ENCODE measurements at places on chromosomes 16 and 17. TPM values are rescaled to one million over a fixed set of nuclear protein-coding genes. Genes with fewer than 3 reads are reported as not detected.
A peak's percentile ranks its signal among the peaks of the same experiment; 100 is the strongest.

DNA sequence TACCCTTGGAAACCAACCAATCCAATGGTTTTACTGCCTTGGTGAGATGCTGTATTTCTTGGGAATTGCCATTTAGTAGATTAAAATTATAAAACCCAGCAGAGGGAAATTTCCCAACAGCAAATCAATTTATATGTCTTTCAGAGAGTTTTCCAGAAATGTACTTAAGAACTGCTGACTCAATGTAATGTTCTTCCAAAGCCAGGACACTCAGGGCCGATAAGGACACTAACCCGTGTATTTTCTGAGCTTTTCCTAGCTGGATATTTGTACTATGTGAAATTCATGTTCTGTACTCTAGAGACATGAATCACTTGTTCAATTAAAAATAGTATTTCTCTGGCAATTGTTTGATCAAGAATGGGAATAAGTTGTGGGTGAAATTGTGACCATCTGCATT is 121.4 kb downstream of the KCNJ2 start:
- DNase-seq, result no peak

- DNase-seq, result no peak
Measured at GRCh38 chr17:78127888-78128550, 536 bp downstream of the TMC6 start.

DNA sequence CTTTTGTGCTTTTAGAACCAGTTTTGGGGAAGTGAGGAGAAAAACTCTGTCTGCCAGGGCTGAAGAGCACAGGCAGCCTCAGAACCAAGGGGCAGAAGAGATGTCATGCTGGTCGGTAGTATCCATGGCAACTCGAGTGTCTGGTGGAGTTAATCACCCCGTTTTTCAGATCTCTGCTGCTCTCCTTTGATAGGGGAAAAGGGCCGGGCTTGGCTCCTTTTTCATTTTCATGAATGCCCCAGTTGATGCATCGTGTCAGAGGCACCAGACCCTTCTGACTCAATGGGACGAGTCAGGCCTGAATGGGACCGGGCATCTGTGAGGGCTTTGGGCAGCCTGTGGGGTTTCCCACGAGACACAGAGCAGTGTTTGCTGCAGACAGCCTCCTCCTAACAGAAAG is 304.6 kb downstream of the ABCC12 start:
- peak; percentile 48 for DNase-seq

DNA sequence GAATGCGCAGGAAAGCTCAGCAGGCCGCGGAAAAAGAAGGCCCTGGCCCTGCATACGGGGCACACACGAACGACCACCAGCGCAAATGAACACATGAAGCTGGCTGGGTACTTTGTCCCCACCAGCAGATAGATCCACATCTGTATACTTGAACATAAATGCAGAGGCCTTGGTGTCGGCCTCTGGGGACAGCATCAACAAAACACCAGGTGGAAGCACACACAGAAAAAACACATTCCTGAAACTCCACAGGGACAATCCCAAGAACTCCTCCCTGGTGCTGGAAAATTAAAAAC is 606 bp upstream of the ZBTB4 start:
- no peak for DNase-seq

GRCh38 chr16:70694088-70694867 is 8.4 kb upstream of the MTSS2 start:
- no peak for DNase-seq

- DNase-seq, result no peak
Measured at GRCh38 chr16:13507530-13507929, 412.4 kb upstream of the ERCC4 start.

GRCh38 chr17:49292901-49293300 is 62.3 kb upstream of the PHOSPHO1 start:
- no peak for DNase-seq

DNA sequence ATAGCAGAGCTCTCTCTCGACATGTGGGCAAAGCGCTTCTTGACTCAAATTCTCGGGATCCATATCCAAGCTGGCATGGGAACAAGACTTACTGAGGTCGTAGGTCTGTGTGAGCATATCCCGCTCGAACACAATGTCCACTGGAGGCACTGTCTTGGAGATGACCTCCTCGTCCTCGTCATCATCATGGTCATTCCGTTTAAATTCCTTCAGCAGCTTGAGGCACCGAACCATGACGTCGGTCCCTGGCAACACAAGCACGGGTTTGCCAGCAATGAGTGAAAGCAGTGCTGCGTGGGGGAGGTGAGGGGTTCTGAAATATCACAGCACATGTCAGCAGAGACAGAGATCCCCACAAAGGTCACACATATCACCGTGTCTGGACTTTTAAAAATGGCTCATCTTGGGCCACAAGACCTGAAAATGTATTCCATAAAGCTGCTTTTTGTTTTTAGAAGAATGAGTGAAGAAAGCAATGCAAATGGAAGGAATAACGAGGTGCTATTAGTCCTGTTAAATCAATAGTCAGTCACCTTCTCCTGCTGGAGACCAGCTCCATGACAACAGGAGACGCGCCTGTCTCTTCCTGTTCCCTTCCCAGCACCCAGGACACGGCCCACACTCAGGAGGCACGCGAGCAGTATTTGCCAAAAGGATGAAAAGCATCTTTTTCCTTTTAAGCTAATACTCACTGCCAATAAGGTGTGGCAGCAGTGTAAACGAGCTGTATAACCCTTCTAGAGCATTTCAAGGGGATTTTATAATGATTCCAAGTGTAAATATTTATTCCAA is 37.9 kb downstream of the GTF3C1 start:
- DNase-seq, result no peak

DNA sequence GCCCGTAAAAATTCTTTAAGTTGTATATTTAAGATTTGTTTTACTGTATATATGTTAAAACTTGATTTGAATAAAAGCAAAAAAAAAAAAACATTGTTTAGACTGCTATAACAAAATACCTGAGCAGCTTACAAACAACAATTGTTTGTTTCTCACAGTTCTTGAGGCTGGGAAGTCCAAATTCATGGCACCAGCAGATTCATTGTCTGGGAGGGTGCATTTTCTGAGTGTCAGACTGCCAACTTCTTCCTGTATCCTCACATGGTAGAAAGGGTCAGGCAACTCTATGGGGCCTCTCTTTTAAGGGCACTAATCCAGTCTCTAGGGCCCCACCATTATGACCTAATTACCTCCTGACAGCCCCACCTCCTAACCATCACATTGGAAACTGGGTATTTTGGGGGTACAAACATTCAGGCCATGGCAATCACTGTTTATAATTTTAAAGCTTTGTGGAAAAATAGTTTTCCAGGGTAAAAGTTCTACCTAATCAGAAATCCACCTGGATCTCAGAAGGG is 281.4 kb downstream of the SLC39A11 start:
- DNase-seq, result no peak

GRCh38 chr17:73639932-73640331 is 4.3 kb downstream of the SDK2 start:
- no peak for DNase-seq

GRCh38 chr16:57185446-57185944 is 344 bp downstream of the PSME3IP1 start:
- DNase-seq, result no peak

- no peak for DNase-seq
Measured at GRCh38 chr17:27960183-27960849, 67.2 kb upstream of the LYRM9 start.

DNA sequence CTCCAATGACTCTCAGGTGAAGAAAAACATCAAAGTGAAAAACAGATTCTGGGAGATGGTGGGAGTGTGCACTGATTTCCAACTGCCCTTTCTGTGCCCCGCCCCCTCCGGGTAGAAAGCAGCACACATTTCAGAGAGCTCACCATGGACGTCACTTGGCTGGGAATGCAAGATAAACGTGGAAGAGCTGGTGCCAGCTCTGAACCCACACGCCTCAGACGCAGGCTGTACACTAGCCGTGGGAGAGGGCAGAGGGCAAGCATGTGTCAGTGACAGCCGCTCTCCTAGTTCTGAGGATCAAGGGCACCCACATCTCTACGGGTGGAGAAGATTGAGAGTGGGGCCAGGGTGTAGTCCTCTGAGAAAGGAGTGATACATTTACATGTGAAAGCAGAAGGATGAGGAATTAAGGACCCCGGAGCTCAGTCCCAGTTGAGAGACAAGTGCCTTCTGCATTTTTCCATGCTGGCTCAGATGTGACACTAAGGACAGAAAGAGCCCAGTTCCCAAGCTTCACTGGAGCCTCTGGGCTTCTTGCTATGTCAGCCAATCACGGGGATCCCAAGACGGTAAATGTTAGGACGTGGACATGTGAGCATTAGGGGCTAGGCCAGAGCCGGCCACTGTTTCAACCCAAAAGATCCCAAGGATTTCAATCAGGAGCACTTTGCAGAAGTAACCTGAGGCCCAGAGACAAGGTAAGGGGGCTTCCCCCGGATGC is 101.3 kb downstream of the ZFHX3 start:
- DNase-seq, result no peak

GRCh38 chr16:86293906-86294305 is 216.4 kb upstream of the FOXF1 start:
- DNase-seq, result no peak

- no peak for DNase-seq
Measured at GRCh38 chr17:72838068-72838467, 254.4 kb downstream of the SLC39A11 start.

- no peak for DNase-seq
Measured at GRCh38 chr16:29837841-29838240, 17.6 kb downstream of the MVP start.

DNA sequence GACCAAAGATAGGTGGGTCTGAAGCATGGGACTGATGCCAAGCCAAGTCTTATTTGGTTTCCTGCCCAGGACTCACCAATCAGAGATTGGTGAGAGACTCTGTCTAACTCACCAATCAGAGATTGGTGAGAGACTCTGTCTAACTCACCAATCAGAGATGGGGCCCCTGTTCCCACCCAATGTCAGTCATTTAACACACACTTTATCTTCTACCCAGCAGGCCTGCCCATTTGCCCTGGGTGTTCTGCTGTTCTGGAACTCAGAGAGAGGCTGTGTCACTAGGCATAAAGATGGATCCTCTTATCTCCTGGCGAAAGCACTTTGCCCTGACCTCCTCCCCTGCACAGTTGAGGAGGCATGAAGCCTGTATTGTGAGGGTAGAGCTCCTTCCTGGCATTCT is 5.4 kb upstream of the RHOT1 start:
- no peak for DNase-seq

GRCh38 chr17:63425483-63425882 is 20.6 kb downstream of the CYB561 start:
- peak; percentile 91 for DNase-seq

GRCh38 chr17:29880031-29880430 is 50.0 kb downstream of the SSH2 start:
- DNase-seq, result no peak

DNA sequence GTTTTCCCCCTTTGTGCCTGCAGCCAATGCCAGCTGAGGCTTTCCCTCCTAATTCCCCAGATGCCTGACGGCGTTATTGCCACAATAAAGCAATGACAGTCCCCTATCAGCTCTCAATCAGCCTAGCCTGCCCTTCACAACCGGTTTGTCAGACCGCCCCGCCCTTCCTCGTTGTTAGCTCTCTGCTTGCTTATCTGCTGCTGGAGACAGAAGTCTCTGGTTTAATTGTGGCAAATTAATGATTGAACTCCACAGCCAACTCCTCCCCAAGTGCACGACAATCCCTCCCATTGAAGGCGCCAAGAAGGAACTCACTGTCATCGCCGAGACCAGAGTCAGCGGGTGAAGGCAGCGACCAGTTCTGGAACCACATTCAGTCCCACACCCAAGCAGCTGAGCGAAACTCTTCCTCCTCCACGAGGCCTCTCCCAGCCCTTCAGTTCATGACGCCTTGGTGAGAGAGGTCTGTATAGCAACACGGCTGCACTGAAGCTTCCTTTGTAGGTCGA is 474.4 kb downstream of the SLC39A11 start:
- DNase-seq, result no peak

GRCh38 chr16:57941016-57941664 is 29.8 kb downstream of the CNGB1 start:
- DNase-seq, result no peak

DNA sequence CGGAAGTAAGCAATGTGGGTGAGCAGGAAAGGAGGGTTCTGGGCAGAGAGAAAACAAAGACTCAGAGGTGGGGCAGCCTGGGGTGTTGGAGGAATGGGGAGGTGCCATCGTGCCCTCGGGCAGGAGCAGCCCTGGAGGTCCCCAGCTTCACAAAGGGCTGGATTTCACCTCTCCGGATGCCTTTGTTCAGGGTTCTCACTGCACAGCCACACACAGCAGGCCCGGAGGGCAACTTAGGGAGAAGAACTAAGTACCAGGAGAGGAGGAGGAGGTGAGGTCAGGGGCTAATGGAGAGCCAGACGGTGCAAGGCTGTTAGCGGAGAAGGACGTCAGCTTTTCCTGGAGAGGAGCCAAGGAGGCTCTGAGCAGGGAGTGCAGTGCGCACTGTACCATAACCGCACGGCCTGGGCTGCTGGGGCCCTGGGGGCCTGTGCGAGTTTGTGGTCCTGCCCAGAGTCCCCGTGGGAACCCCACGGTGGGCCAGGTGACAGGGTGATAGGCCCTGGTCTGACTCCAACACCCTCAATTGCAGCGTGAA is 9.3 kb downstream of the ARRB2 start:
- no peak for DNase-seq

DNA sequence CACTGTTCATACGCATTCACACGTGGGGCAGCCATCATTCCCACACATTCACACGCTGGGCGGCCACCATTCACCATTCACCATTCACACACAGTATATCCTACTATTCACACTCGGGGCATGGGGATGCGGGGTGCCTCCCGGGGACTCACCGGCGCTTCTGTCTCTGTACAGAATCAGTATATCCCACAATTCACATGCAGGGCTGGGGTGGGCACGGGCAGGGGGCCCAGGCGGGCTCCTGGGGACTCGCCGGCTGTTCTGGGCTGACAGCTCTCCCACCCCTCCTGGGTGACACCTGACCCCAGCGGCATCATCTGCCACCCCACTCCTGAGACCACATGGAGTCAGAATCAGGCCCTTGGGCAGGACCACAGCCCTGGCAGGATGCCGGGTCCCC is 9.6 kb downstream of the NME3 start:
- DNase-seq, result no peak

DNA sequence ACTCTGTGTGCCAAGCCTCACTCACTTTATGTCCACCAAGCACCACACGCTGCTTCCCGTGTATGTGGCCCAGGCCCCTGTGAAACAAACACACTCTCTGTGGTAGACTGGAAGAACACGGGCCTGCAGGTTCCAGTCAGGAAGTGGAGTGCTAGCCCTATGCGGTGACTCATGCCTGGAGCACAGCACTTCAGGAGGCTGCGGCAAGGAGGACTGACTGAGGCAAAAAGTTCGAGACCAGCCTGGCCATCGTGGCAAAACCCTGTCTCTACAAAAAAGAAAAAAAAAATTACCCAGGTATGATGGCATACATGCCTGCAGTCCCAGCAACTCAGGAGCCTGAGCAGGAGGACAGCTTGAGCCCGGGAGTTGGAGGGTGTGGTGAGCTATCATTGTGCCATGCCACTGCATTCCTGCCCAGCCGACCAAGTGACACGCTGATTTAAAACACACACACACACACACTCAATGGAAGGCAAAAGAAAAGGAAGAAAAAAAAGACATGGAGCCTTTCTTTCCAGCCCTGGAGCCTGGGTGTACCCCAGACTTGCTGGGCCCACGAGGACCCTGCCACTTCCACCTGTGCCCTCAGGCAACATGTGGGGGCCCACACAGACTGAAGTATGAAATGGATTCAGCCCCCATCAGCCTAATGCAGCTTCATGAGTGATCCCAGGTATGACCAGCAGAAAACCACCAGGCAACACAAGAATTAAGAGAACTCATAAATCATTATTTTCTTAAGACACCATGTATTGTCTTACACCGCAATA is 126.6 kb downstream of the ANKRD11 start:
- no peak for DNase-seq

ACSM5 gene
- 2.3 TPM for total RNA-seq

CCDC43 gene
- 17.8 TPM for total RNA-seq

ALOX12 gene
- total RNA-seq, result not detected

C17orf78 gene
- not detected for total RNA-seq

ETV4 gene
- 6.5 TPM for total RNA-seq

CLEC19A gene
- not detected for total RNA-seq
